ENCODE measurements at places on chromosomes 5 and 9.

- no peak for DNase-seq
Measured at GRCh38 chr9:35673132-35674024, at the start of gene CA9. CA9 (plus strand) TSS chr9:35673928; CDS start chr9:35673960, 32 bp downstream.

- DNase-seq, result no peak
Measured at GRCh38 chr5:96816991-96817390, 9.2 kb upstream of the ERAP1 start.

- DNase-seq, result peak; percentile 51
Measured at GRCh38 chr9:114452219-114453165, 52.8 kb downstream of the WHRN start.

- DNase-seq, result no peak
Measured at GRCh38 chr9:26574256-26574655, 318.3 kb downstream of the CAAP1 start.

DNA sequence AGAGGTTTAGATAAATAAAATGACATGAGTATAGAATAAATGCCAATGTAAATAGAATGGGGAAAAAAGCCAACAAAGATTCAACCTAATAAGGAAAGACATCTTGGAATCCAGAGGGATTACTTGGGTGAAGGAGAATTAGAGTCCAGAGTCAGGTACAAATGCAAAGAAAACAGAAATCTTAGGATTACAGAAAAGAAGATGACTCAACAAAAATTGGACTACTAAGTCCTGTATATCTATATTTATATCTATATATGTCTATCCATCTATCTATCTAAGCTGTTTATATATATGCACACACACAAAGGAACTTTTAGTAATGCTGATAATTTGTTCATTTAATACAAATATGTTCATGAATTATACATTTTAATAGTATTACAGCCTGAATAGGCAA is 27.6 kb downstream of the FAM174A start:
- no peak for DNase-seq

- no peak for DNase-seq
Measured at GRCh38 chr9:127767410-127767809, 11.1 kb downstream of the SH2D3C start.

GRCh38 chr5:8943301-8943700 is 602.6 kb downstream of the SEMA5A start:
- no peak for DNase-seq

- no peak for DNase-seq
Measured at GRCh38 chr9:130995086-130996011, 13.6 kb upstream of the LAMC3 start.

- DNase-seq, result no peak
Measured at GRCh38 chr5:31209334-31209733, 15.8 kb downstream of the CDH6 start.

GRCh38 chr5:157459715-157460599 is at the start of gene NIPAL4:
NIPAL4 (plus strand) TSS chr5:157460213; CDS start chr5:157460321, 108 bp downstream.
- DNase-seq, result no peak

GRCh38 chr9:104911032-104911607 is 16.8 kb downstream of the ABCA1 start:
- no peak for DNase-seq

- DNase-seq, result no peak
Measured at GRCh38 chr5:50922942-50923767, 256.7 kb downstream of the PARP8 start.

GRCh38 chr9:71693607-71694006 is 74.7 kb downstream of the CEMIP2 start:
- no peak for DNase-seq

DNA sequence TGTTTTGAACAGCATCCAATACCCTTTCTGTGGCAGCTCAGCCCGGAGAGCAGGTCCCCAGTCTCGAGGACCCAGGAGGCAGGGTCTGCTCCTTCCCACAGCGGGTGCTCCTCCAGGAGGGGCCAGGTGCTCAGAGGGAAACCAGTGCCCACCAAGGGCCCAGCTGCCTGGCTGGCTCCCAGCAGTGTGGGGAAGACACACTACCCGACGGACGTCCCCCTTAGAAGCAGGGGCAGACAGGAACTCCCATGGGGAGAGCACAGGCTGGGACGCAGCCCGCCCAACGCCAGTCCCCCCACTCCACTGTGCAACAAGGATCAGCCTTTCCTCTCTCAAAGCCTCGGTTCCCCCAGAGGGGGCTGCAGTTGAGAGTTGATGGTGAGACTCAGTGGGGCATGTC is 57.6 kb downstream of the ADAMTS2 start:
- no peak for DNase-seq

GRCh38 chr5:80864706-80865435 is 95.3 kb upstream of the RASGRF2 start:
- DNase-seq, result no peak

- DNase-seq, result no peak
Measured at GRCh38 chr5:40688996-40689395, 9.3 kb downstream of the PTGER4 start.

DNA sequence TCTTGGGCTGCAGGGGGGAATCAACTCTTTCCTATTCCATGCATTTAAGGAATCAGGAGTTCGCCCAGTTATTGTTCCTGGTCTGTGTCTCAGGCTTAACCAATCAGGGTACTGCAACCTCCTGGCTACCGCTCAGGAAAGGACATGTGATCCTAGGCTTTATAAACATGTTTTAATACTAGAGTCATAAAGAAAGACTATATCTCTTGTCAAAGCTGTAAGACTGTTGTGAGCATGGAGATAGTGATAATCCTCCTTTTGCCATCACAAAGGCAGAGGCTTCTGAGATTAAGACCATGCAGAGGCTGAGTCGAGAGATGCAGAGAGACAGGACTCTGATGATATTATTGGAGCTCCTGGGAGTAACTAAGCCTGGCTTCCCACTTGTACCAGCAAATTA is 137.0 kb downstream of the YIPF5 start:
- DNase-seq, result no peak

DNA sequence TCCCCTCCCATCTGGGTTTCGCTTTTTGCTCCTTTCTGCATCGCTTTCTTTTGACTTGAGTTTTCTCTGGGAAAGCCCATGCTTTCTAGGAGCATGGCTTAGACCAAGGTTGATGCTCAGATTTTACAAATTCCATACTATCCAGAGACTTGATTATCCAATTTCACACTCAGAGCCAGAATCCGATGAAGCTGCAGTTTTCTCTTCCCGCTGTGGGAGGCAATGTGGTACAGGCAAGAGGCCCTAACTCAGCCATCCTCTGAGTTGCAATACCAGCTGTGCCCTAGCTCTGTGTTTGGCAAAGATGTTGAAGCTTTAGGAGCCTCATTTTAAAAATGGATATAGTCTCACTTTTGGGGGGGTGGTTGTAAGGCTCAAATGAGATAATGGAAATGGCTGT is 85.1 kb downstream of the BRINP1 start:
- DNase-seq, result no peak

- no peak for DNase-seq
Measured at GRCh38 chr9:117120061-117120460, 294.8 kb downstream of the ASTN2 start.

DNA sequence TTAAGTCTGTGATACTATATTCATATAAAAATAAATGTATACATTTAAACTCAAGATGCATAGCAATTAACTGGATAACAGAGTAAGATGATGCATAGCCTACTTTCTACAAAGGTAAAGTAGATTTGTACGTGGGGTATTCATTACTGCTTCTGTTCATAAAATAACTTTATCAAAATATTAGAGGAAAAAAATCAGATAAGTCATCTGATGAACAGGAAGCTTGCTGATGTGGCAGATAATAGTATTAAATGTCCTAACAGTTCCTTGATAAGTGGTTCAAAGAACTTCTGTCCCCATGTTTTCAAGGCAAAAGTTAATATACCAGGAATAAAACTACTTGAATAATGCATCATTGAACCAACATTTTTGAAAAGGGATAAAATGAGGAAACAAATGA is 123.7 kb downstream of the NFIB start:
- DNase-seq, result no peak

DNA sequence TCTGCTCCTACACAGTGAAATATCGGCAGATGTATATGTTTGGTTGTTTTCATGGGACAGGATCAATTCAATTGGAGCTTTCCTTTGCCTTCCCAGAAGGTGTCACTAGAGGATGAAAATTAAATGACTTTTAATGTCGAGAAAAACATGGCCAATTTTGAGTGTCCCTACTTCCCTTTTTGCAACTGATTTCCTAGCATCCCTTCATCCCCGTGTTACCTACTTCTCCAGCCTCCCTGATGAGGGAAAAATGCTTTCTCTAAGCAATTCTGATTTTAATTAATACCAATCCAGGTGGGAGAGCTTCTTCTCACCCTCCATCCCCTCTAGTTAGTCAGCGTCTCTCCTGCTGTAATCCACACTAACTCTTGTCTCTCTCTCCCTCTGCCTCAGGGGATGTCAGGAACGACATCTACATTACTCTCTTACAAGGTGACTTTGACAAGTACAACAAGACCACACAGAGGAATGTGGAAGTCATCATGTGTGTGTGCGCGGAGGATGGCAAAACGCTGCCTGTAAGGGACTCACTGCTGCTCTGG is 64.9 kb downstream of the DOCK2 start:
- no peak for DNase-seq

- no peak for DNase-seq
Measured at GRCh38 chr9:13608451-13608850, 329.0 kb upstream of the MPDZ start.

DNA sequence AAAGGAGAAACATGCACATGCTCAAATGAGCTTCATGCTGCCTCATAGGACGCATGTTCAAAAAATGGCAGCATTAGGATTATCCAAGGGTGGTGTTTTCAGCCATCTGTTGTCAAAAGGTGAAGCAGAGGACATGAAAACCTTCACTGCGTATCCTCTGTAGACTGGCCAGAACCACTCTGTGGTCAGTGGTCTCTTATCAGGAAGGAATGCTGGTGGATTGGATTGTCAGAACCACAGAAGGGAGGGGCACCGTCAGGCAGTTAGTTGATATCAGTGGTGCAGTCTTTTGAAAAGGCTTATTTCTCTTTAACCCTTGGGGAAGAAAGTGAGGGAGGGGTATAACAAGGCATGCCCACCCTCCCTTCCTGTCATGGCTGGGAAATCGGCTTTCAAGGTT is 100.1 kb downstream of the FBXL7 start:
- no peak for DNase-seq

DNA sequence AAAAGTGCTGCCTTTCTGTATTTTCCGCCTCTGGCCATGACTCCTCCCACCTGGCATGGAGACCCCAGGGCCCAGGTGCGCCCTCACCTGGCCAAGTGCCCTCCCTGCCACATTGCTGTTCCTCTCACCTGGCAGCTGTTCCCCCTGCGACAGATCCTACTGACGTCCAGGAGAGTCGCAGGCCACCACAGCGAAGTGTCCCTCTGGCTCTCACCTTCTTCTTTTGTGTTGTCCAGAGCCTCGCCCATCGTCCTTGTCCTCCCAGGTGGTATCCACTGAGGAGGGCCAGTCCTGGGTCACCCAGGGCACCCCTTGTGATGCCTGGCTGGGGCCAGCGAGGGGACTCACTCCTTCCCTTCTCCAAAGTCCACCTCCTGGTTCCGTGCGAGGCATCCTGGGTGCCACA is 2.6 kb downstream of the NKD2 start:
- no peak for DNase-seq

DNA sequence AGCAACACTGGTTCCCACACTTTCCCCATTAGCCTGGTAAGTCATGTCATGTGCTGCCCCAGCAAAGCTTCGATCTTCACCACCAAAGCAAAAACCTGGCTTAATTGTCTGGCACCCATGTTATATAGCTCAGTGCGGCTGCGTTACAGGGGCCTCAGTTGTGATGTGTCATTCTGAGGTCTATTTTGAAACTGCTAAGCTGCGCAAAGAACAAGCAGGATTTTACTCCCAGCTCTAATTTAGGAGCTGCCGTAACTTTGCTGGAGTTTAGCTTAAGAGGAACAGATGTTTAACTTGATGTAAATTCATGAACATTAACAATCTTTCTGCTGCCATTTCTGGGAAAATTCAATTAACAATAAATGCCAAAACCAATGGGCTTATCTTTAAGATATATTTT is 274.1 kb downstream of the HSPA4 start:
- no peak for DNase-seq

GRCh38 chr5:127022846-127023245 is 7.5 kb downstream of the MARCHF3 start:
- no peak for DNase-seq

- DNase-seq, result no peak
Measured at GRCh38 chr5:159409801-159410200, 79.5 kb upstream of the IL12B start.

- DNase-seq, result no peak
Measured at GRCh38 chr5:167208911-167209310, 1082.5 kb upstream of the WWC1 start.

- DNase-seq, result no peak
Measured at GRCh38 chr5:45284436-45284835, 411.7 kb downstream of the HCN1 start.

DNA sequence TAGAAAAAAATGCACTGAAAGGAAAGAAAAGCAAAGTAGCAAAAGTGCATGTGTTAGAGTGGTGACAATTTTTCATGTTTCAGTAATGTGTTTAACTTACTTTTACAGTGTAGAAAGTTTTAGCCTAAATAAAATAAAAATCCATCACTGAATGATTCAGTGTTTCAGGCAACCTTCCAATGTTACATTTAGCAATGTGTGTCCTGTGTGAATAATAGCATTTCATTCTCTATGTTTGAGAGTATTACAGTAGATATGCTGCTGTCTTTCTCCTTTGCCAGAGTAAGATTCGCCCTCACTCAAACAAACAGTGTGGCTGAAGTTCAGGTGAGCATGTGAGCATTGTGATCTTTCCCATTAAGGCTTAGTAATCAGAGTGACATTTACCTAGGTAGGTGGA is 171.1 kb downstream of the TARS1 start:
- DNase-seq, result no peak

DNA sequence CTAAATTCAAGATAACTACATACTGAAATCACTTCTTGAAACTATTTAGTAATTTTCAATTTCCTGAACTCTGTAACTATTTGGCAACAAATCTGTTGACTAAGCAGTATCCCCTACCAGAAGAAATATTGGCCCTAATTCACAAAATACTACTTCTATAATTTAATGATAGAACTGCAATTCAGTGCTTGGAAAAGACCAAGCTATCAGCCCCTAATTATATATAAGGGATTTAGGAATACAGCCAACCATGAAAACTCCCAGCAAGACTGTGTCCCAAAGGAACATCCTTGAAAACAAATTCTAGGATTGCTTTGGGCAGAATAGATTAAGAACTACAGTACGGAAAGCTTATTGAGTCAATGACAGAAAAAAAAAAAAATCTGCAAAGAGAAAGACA is 169.2 kb downstream of the RAB3C start:
- no peak for DNase-seq

DNA sequence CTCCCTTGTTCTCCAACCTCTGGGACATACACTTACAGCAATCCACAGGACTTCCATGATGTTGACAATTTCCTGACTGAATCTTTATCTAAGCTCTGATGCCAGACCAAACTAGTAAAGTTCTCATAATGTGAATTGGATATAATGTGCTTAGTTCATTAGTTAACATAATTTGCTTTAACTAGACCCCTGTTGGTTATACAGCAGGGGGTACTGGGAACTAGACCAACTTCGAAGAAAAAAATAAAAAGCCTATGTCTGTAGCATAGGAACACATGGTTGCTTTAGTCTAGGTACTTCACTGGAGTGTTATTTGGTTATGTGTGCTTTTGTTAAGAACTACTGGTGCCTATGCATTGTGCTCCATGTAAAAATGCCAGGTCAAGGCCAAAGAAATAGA is 173.8 kb downstream of the ADAMTS6 start:
- no peak for DNase-seq
